ENCODE measurements at places on chromosomes 12 and 14.

GRCh38 chr12:42582050-42582449 lies 7.5 kb downstream of the PRICKLE1 start:
- no peak for DNase-seq

DNA sequence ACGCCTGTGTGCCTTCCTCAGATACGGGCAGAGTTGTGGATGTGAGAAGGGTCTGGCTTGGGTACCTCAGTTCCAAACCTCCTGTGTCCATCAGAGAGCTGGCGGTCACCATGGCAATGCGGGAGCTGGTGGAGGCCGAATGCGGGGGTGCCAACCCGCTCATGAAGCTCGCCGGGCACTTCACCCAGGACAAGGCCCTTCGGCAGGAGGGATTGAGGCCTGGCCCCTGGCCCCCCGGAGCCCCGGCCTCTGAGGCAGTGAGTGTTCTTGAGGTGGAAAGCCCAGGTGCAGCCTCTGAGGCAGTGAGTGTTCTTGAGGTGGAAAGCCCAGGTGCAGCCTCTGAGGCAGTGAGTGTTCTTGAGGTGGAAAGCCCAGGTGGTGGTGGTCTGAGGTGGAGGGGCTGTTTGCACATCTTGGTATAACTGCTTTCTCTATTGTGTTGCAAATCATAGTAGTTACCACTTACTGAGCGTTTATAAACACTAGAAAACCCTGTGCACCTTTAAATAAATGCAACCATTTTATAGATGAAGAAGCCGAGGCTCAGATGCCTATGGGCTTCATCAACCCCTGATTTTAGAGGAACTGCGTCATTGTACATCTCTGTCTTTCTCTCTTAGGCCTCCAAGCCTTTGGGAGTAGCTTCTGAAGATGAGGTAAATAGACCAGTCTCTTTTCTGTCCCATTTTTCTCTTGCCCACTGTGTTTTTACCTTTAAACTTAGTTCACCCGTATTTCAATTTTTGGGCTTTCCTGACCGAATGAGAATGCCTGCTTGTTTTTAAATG lies 976 bp downstream of the PEX5 start:
- peak; percentile 1 for DNase-seq

DNA sequence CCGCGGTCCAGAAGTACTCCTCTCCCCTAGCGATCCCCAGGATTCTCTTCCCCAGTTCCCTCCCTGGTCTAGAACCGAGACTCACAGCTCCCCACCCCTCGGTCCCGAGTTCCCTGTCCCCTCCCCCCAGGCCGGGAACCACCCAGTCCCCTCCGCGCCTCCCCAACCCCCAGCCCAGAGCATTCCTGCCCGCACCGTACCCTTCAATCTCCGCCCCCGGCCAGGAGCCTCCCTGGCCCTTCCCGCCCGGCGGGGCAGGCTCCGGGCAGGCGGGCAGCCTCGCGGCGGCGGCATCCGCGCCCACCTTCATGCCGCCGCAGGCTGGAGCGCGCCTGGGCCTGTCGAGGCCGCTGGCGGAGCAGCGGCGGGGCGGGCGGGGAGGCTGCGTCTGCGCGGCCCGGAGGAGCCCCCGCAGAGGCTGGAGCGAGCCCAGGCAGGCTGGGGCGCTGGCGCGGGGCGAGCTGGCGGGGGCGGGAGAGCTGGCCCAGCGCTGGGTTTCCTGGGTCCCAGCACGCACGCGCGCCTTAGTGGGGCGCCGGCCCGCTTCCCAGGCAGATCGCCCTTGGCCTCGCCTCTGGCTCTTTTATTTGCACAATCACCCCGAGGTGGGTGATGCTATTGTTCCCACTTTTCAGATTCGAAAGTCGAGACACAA lies 22.2 kb upstream of the GPR132 start:
- peak; percentile 46 for DNase-seq

- DNase-seq, result peak; percentile 2
These were observed 43.3 kb upstream of the PTPRO start for GRCh38 chr12:15278816-15279658.

DNA sequence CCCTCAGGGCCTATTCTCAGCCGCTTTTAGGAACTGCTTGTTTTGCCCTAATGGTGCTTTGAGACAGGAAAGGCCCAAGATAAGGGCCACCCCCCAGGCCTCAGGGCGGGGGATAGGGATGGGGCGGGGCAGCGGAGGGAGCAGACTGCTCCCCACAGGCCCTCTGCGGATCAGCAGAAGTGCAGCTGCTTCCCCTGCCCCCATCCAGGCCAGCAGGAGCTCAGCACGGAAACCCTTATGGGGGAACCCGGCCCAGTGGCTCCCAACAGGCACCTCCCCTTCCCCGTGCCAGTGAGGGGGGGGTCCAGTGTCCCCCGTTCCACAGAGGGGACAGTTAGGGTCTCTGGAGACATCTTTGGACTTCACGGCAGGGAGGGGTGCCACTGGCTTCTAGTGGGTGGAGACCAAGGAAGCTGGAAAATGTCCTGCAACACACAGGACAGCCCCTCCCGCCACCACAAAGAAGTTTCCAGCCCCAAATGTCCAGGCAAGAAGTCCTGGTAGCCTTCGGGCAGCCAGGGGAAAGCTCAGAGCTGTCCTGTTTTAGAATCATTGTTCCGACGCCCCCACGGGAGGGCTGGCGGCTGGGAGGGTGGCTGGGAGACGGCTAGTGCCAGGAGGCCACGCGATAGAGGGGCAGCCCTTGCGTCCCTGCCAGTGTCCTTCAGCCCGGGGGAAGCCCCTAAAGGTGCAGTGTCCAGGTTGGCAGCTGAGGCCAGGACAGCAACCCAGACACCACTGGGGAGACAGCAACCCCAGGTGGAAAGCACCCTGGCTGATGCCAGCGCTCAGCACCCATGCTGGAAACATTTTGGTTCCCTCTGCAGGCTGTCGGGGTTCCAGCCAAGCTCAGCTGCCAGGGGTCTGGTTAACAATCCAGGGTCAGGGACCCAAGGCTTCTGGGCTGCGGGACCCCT lies 10.4 kb upstream of the GPR132 start:
- DNase-seq, result peak; percentile 49

DNA sequence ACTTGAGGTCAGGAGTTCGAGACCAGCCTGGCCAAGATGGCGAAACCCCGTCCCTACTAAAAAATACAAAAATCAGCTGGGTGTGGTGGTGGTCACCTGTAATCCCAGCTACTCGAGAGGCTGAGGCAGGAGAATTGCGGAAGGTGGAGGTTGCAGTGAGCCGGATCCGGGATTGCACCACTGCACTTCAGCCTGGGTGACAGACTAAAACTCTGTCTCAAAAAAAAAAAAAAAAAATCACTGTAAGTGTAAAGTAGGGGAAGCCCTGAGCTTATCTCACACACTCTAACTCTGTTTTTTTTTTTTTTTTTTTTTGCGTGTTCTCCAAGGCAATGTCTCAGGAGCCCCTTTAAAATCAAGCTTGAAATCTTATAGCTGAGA lies 421 bp upstream of the RBMS2 start:
- DNase-seq, result no peak

DNA sequence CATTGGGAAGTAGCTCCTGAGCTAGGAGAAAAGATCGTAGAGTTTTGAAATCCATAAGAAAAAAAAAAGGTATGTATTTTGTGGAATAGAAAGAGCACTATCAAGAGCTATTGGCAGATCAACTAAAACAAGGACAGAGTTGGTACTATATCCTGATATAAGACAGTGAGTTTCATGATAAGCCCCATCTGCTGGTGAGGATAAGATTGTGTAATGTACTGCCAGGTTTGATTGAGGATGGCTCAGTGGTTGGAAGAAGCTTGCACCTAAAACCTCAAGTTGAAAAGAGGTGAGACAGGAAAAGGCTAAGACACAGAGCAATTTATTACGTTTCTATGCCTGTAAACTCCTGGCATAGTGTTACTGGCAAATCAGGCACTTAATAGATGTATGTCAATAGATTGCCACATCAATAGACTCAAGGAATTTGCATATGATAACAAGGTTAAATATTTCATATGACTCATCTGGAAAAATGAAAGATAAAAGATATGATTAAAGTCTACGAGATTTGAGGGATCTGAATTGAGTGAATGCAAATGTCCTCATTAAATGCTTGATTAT lies 525.6 kb downstream of the FLRT2 start:
- no peak for DNase-seq

DNA sequence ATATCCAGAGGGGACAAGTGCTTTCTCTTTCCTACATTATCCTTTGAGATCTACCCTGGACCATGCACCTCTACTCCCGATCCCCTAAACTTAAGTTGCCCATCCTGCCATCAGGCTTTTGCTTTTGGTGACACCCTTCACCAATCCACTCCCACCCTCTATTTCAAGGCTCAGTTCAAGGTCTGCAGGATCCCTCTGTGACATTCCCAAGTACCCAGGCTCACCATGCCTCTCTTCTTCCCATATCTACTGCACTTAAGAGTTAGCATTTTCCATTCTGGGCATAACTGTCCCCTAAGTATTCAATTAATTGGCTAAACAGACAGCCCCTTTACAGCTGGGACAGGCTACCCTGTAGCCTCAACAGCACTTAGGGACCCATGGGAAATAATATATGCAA lies 3.1 kb downstream of the NFYB start:
- DNase-seq, result no peak

Measured in CD4-positive, alpha-beta T cell treated with Interleukin-6 for 4 hours (primary cell).